Glutamatergic neuron (in vitro differentiated cells): ENCODE measurements at places on chromosomes 1 and 21. TPM values are rescaled to one million over a fixed set of nuclear protein-coding genes. Genes with fewer than 3 reads are reported as not detected.

DNA sequence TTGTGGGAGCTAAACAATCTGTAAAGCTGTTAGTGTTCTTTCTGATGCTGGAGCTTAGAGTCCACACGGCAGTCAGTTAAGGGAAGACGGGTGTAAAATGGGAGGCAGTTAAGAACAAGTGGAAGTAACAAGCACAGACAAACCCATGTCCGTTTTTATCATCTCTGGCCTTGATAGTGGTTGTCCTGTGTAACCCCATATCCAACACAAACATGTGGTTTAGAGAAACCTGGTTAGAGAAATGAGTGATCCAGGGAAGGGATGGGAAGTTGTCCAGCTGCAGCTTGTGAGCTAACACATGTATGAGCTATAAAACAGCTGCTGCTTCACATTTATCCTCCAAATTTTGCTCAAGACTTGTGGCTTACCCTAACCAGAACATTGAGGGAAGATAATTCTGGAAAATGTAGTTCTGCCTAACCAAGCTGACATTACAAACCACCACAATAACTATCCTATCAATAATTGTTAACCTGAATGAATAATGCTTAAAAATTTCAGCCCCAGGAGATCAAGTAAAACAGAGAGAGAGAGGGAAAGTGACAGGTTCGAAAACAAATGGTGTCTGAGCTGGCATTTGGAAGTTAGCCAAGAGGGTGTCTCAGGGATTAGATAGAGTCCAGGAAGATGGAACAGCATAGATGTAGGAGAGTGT lies 10.6 kb upstream of the C1orf162 start:
- H3K36me3 ChIP-seq = no peaks in the 10 kb centered on the region
- H3K27me3 ChIP-seq = no peaks in the 10 kb centered on the region
- H3K4me3 ChIP-seq = no peak overlapping the region
- H3K27ac ChIP-seq = no peak overlapping the region
- H3K4me1 ChIP-seq = no peaks in the 10 kb centered on the region
- no peak for DNase-seq

The NR5A2 gene
- 2.0 TPM for total RNA-seq

The CADM3 gene
- 165 TPM for total RNA-seq

The ST6GALNAC3 gene
- total RNA-seq = 6.5 TPM

GRCh38 chr1:202932476-202932875 lies 5.4 kb upstream of the KLHL12 start:
- no peaks in the 10 kb centered on the region for H3K27me3 ChIP-seq
- H3K4me1 ChIP-seq = no peaks in the 10 kb centered on the region
- no peak for DNase-seq
- H3K36me3 ChIP-seq = peaks cover 4% of the 10 kb centered on the region
- H3K4me3 ChIP-seq = no peak overlapping the region

The AUNIP gene
- total RNA-seq = 1.3 TPM

DNA sequence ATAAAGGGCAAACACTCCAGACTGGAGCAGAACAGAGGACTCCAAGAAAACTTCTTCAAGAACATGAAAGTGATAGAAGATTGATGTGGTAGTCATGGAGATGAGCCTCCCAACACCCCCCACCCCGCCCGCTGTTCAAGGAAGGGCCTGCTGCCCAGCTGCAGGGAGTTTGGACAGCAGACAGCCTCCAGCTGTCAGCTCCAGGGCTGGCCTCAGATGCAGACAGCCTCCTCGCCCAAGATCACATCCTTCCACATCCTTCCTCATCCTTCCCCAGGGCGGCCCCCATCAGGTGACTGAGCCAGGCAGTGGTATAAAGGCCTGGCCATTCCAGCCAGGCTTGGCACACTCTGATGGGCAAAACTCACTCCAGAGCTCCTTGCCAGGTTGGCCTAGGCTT lies 24.6 kb downstream of the HMGN2 start:
- H3K4me1 ChIP-seq = peaks cover 4% of the 10 kb centered on the region
- H3K4me3 ChIP-seq = peak overlapping the region; percentile 25
- peaks cover 5% of the 10 kb centered on the region for H3K27me3 ChIP-seq
- H3K36me3 ChIP-seq = no peaks in the 10 kb centered on the region
- H3K27ac ChIP-seq = peak overlapping the region; percentile 48

DNA sequence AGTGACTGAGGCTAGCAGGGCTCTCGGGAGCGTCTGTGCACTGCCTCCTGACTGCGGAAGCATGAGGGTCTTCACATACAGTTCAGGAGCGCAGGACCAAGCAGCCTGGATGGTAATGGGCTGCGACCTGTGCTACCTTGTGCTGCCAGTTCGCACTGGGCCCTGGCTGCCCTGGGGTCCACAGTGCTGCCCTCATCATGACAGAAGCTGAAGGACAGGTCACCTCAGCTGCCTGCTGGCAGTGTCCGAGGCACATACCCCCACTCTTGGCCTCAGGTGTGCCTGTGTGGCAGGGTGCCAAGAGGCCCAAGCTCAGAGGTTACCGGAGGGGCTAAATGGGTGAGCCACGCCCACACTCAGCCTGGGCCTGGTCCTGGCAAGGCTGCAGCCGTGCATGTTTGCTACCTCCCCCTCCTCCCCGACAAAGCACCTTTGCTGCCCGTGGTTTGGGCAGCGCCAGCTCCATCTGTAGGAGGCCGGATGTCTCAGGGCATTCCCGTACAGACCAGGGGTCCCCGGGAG lies 4.4 kb downstream of the JMJD4 start:
- H3K4me1 ChIP-seq = peaks cover 7% of the 10 kb centered on the region
- peaks cover 10% of the 10 kb centered on the region for H3K27me3 ChIP-seq
- H3K36me3 ChIP-seq = peaks cover 6% of the 10 kb centered on the region
- peak overlapping the region; percentile 25 for H3K4me3 ChIP-seq
- no peak for DNase-seq
- peak overlapping the region; percentile 72 for H3K27ac ChIP-seq

- DNase-seq = no peak
- no peaks in the 10 kb centered on the region for H3K27me3 ChIP-seq
- H3K27ac ChIP-seq = no peak overlapping the region
- H3K4me3 ChIP-seq = no peak overlapping the region
Measured at GRCh38 chr1:94401206-94401605, 17.0 kb upstream of the ABCD3 start.

The OR2AK2 gene
- total RNA-seq = 0.49 TPM

DNA sequence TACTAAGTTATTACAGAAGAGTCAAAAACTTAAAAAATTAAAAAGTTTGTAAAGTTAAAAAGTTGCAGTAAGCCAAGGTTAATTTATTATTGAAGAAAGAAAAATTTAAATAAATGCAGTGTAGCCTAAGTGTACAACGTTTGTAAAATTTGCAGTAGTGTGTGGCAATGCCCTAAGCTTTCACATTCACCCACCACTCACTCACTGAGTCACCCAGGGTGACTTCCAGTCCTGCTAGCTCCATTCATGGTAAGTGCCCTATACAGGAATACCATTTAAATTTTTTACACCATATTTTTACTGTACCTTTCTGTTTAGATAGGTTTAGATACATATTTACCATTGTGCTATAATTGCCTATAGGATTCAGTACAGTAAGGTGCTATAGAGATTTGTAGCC lies 88.6 kb downstream of the CTH start:
- H3K4me3 ChIP-seq = no peak overlapping the region
- H3K27me3 ChIP-seq = no peaks in the 10 kb centered on the region
- no peaks in the 10 kb centered on the region for H3K4me1 ChIP-seq
- DNase-seq = no peak
- no peak overlapping the region for H3K27ac ChIP-seq

DNA sequence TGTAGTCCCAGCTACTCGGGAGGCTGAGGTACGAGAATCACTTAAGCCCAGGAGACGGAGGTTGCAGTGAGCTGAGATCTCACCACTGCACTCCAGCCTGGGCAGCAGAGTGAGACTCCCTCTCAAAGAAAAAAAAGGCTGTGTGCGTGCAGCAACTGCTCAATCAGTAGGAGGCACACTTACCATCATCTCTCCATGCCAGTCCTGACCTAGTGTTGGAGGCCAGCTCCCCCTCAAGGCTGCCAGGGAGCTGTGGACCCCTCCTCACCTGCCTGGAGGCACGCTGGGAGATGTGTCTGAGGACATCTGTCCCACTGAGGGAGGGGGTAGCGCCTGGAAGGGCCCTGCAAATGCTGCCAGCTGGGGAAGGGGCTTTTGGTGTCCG lies 11.9 kb downstream of the RPS6KA1 start:
- peaks cover 4% of the 10 kb centered on the region for H3K36me3 ChIP-seq
- H3K27me3 ChIP-seq = peaks cover 7% of the 10 kb centered on the region
- H3K4me1 ChIP-seq = peaks cover 15% of the 10 kb centered on the region
- H3K27ac ChIP-seq = peak overlapping the region; percentile 38

The PAQR6 gene
- 10.8 TPM for total RNA-seq

The RHEX gene
- not detected for total RNA-seq

GRCh38 chr1:29460694-29461093 lies 224.4 kb downstream of the PTPRU start:
- peaks cover 5% of the 10 kb centered on the region for H3K36me3 ChIP-seq
- H3K4me1 ChIP-seq = peaks cover 17% of the 10 kb centered on the region
- no peak overlapping the region for H3K4me3 ChIP-seq
- peaks cover 4% of the 10 kb centered on the region for H3K27me3 ChIP-seq
- H3K27ac ChIP-seq = no peak overlapping the region

The MANEAL gene
- total RNA-seq = 112 TPM

The KCND3 gene
- total RNA-seq = 3.7 TPM

GRCh38 chr21:35346697-35347096 lies 297.6 kb upstream of the RUNX1 start:
- no peaks in the 10 kb centered on the region for H3K36me3 ChIP-seq
- H3K4me1 ChIP-seq = no peaks in the 10 kb centered on the region
- no peak overlapping the region for H3K27ac ChIP-seq

GRCh38 chr1:48109390-48110013 lies 112.3 kb upstream of the TRABD2B start:
- no peaks in the 10 kb centered on the region for H3K27me3 ChIP-seq
- H3K27ac ChIP-seq = no peak overlapping the region
- H3K4me3 ChIP-seq = no peak overlapping the region
- H3K4me1 ChIP-seq = no peaks in the 10 kb centered on the region
- no peak for DNase-seq

The MCOLN3 gene
- total RNA-seq = not detected

DNA sequence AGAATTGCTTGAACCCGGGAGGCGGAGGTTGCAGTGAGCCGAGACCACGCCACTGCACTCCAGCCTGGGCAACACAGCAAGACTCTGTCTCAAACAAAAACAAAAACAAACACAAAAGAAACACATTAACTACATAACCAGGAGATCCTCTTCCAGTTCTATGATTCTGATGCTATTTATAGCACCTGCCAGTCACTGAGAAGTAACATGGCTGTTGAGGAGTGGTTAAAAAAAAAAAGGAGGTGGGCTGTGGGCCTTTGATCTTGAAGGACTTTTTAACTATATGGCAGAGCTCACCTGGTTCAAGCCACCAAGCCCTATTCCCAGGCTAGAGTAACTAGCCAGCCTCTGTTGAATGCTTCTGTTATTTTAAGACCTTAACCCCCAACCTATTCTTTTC lies 148.8 kb downstream of the ZBTB18 start:
- no peak overlapping the region for H3K4me3 ChIP-seq
- H3K27me3 ChIP-seq = peaks cover 7% of the 10 kb centered on the region
- peaks cover 25% of the 10 kb centered on the region for H3K4me1 ChIP-seq
- no peaks in the 10 kb centered on the region for H3K36me3 ChIP-seq
- no peak for DNase-seq

The JMJD4 gene
- total RNA-seq = 26.6 TPM

The CD84 gene
- not detected for total RNA-seq

- H3K4me3 ChIP-seq = no peak overlapping the region
- no peak overlapping the region for H3K27ac ChIP-seq
- DNase-seq = no peak
Measured at GRCh38 chr1:198929961-198930599, 291.2 kb downstream of the PTPRC start.

- H3K4me3 ChIP-seq = no peak overlapping the region
- H3K27ac ChIP-seq = no peak overlapping the region
- H3K4me1 ChIP-seq = peaks cover 28% of the 10 kb centered on the region
- no peaks in the 10 kb centered on the region for H3K27me3 ChIP-seq
- no peak for DNase-seq
- no peaks in the 10 kb centered on the region for H3K36me3 ChIP-seq
Measured at GRCh38 chr1:81922955-81923354, 122.2 kb downstream of the ADGRL2 start.

GRCh38 chr1:94863919-94864318 lies 43.8 kb downstream of the SLC44A3 start:
- H3K27me3 ChIP-seq = peaks cover 7% of the 10 kb centered on the region
- H3K4me3 ChIP-seq = peak overlapping the region; percentile 41
- no peaks in the 10 kb centered on the region for H3K36me3 ChIP-seq
- DNase-seq = no peak

The RAB3B gene
- 12.9 TPM for total RNA-seq

DNA sequence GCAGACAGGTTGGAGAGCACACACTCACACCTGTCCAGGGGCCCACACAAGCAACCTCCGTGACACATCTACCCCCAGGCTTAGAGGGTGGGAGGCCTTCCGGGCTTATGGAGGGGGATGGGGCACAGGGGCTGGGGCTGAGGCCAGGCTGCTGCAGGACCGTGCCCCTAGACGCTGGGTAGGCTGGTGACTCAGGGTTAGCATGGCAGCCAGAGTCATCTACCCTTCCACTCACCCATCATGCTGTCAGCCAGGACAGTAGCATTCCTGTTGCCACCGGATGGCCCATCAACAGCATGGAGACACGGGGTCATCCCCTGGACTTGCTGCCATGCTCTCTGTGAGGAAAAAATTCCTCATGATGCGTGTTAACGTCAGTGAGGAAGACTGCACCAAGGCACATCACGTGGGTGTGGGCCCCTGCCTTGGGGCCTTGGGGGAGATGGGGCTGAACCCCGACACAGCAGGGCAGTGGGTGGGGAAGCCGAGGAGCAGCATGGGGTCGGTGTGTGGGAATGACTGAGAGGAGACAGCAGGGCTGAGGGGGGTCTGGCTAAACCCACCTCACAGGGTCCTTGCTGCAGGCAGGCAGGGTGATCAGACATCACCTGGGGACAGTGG lies 52.8 kb downstream of the WNT9A start:
- H3K27ac ChIP-seq = no peak overlapping the region
- peaks cover 5% of the 10 kb centered on the region for H3K27me3 ChIP-seq
- H3K4me1 ChIP-seq = no peaks in the 10 kb centered on the region
- H3K4me3 ChIP-seq = no peak overlapping the region
- no peak for DNase-seq
- H3K36me3 ChIP-seq = no peaks in the 10 kb centered on the region

DNA sequence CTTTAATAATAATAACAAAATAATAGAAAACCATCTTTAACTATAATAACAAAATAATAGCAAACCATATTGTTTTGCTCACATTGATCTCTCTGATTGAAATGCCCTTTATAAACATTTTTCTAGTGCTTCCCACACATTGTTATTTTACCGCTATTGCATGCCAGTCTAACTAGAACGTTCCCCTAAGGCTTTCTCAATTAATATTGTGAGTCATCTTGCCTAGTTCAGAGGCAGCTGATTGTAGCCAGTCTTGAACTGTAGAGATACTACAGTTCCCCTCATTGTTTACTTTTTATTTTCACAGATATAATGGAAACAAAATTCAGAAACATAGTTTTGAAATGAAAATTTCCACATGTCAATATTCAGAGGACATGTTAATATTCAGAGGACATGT lies 192.3 kb upstream of the ADGRL4 start:
- H3K27ac ChIP-seq = no peak overlapping the region
- no peaks in the 10 kb centered on the region for H3K27me3 ChIP-seq
- DNase-seq = no peak
- H3K4me1 ChIP-seq = no peaks in the 10 kb centered on the region
- H3K4me3 ChIP-seq = no peak overlapping the region
